Astrocyte (in vitro differentiated cells and primary cell): ENCODE measurements at places on chromosomes 5 and 9.

DNA sequence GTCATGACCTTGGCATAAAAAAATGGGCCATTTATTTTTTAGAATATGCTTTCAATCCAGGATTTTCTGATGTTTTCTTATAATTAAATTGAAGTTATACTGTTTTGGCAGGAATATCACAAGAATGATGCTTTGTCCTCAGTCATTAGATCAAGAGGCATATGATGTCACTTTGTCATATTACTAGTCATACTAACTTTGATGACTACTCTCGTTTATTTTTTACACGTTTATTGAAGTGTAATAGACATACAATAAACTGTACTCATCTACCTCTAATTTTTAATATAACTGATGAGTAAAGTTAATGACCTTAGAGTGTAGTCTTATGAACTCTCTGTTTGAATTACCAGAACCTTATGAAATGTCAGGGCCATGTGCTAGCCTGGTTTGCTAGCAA is 56.4 kb downstream of the PBX3 start:
- DNase-seq = no peak

- no peak for DNase-seq
Observed at GRCh38 chr5:163309914-163310313, 127.5 kb upstream of the CCNG1 start.

DNA sequence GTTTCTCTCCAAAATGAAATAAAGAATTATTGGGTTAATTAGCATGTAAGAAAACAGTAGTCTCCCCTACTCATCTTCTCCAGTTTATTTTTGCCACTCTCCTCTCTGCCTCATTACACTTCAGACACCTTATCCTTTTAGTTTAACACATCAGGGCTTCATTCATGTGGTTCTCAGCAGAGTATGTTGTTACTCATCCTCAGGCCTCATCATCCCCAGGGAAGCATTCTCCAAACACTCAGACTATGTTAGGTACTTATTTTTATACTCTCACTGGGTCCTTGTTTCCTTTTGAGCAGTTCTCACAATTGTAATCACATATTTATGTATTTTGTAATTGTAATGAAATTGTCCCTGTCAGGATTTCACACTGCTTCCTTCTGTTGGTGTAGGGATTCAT is 470.5 kb downstream of the PDE4D start:
- peak; percentile 19 for DNase-seq

DNA sequence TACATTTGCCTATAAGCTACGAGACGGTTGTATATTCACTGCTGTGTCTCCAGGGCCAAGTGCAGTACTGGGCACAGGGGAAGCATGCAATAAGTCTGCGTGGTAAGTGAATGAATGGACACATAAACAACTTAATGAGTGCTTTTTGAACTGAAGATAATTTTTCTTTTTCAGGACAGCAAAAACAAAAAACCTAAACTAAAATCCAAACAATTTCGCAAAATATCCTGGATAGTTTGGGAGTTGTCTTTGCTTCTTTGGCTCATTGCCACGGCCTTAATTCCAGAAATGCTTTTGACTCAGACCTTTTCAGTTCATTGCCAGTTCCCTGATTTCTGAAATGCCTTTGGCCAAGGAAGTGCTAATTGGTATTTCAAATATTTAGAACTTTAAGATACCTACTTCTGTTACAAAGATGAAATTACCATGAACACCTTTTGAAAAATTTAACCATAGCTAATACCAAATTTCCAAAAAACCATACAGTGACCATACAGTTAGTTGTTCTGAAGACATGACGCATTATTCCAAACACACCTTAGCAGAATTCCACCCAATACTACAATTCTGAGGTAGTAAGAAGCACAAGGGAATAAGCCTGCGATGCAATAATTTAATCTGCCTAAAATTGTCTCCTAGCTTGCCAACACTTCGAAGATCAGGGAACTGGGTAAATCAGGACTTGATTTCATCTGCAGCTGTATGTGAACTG is 42.8 kb downstream of the TEK start:
- DNase-seq = peak; percentile 73

DNA sequence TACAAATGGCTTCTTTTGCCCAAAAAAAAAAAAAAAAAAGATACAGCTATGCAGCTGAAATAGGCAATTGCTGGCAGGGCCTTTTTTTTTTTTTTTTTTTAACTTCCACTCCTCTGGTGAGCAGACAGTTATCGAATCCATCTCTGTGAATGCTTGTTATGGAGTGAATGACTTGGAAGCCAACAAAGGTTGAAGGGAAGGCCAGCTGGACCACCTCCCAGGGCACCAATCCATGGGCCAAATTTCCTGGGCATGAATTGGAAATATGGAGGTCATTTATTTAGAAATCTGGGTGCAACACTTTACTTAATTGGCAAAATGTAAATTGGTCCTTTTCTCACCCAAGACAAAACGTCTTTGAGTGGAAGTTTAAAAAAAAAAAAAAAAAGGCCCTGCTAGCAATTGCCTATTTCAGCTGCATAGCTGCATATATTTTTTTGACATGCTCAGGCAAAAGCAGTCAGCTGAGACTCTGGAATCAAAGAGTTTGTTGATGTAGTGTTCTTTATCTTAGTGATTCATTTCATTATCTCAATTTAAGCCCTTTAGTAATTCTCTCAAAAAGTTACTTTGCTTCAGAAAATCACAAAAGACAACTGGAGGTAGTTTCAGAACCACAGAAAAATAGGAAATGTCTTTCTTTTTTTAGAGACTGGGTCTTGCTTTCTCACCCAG is 392.2 kb upstream of the KLF4 start:
- DNase-seq = peak; percentile 36

- DNase-seq = peak; percentile 84
Observed at GRCh38 chr9:22157276-22157675, 148.2 kb upstream of the CDKN2B start.

GRCh38 chr9:132588501-132589147 is 6.2 kb downstream of the BARHL1 start:
- DNase-seq = no peak

GRCh38 chr5:145554399-145554798 is 280.7 kb downstream of the PRELID2 start:
- peak; percentile 82 for DNase-seq
